ENCODE measurements at places on chromosomes 7 and 10. TPM values are rescaled to one million over a fixed set of nuclear protein-coding genes. Genes with fewer than 3 reads are reported as not detected.

DNA sequence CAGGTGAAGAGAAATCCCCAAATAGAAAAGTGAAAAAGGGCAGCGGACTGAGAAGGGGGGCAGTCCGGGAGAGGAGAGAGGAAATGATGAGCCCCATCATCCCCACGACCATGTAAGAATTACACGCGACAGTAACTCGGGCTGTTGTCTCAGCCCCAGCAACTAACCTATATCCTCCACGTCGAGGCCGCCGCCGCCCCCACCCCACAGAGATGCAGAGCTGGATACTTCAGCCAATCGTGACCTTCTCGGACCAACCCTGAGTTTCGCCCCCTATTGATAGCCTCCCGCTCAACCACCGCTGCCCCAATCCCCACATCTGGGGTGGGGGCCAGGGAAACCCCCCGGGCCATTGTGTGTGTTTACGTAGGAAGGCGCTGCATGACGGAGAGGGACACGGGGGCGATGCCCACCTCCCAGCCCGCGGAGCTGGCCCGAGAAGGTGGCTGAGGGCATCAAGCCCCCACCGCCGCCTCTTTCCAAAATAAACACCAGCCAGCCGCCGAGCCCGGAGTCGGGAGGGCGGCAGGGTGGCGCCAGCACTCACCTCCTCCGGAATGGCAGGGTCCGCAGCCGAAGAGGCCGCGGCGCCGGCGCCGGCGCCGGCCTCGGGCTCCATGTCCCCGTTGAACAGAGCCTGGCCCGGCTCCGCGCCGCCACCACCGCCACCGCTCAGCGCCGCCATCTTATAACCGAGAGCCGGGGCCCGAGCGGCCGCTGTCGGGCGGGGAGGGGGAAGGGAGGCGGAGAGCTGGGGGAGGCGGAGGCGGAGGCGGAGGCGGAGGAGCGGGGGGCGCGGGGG is 509 bp downstream of the BRAF start:
- H3K27ac ChIP-seq, result peak overlapping the region; percentile 99
- peak overlapping the region; percentile 92 for H3K4me3 ChIP-seq
- H3K27me3 ChIP-seq, result no peaks in the 10 kb centered on the region
- H3K4me1 ChIP-seq, result peaks cover 36% of the 10 kb centered on the region
- no peaks in the 10 kb centered on the region for H3K36me3 ChIP-seq

- no peaks in the 10 kb centered on the region for H3K36me3 ChIP-seq
- H3K27me3 ChIP-seq, result no peaks in the 10 kb centered on the region
- DNase-seq, result no peak
- H3K4me3 ChIP-seq, result no peak overlapping the region
- peaks cover 46% of the 10 kb centered on the region for H3K4me1 ChIP-seq
These were observed 60.9 kb downstream of the GRB10 start for GRCh38 chr7:50721661-50722259.

GRCh38 chr10:103980288-103980906 is 13.5 kb downstream of the SLK start:
- H3K27ac ChIP-seq, result no peak overlapping the region
- H3K4me1 ChIP-seq, result peaks cover 45% of the 10 kb centered on the region

GRCh38 chr7:106076537-106076936 is 35.6 kb downstream of the SYPL1 start:
- no peaks in the 10 kb centered on the region for H3K27me3 ChIP-seq
- no peak overlapping the region for H3K27ac ChIP-seq
- no peak for DNase-seq
- H3K4me3 ChIP-seq, result no peak overlapping the region
- H3K36me3 ChIP-seq, result no peaks in the 10 kb centered on the region

GRCh38 chr7:80095545-80095944 is 39.1 kb upstream of the GNAI1 start:
- H3K4me1 ChIP-seq, result no peaks in the 10 kb centered on the region
- H3K27ac ChIP-seq, result no peak overlapping the region
- no peaks in the 10 kb centered on the region for H3K27me3 ChIP-seq
- DNase-seq, result no peak
- no peak overlapping the region for H3K4me3 ChIP-seq

DNA sequence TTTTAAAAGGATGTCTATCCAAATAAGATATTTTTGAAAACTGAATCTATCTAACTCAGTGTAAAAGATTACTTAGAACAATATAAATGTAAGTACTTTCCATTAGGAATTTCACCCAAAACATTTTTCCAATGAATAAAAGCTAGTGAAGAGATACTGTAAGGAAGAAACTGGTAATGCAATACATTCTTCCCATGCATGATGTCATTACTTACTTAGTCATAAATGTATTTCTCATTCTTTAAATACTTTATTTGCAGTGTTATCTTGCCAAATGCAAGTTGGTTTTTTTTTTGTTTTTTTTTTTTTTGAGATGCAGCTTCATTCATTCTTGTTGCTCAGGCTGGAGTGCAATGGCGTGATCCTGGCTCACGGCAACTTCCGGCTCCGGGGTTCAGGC is 265.6 kb downstream of the PHF14 start:
- no peaks in the 10 kb centered on the region for H3K4me1 ChIP-seq
- no peaks in the 10 kb centered on the region for H3K27me3 ChIP-seq
- no peak overlapping the region for H3K27ac ChIP-seq

- H3K4me1 ChIP-seq, result peaks cover 6% of the 10 kb centered on the region
- no peaks in the 10 kb centered on the region for H3K36me3 ChIP-seq
- no peak overlapping the region for H3K4me3 ChIP-seq
- DNase-seq, result no peak
These were observed 249.7 kb upstream of the PTN start for GRCh38 chr7:137593115-137593711.

DNA sequence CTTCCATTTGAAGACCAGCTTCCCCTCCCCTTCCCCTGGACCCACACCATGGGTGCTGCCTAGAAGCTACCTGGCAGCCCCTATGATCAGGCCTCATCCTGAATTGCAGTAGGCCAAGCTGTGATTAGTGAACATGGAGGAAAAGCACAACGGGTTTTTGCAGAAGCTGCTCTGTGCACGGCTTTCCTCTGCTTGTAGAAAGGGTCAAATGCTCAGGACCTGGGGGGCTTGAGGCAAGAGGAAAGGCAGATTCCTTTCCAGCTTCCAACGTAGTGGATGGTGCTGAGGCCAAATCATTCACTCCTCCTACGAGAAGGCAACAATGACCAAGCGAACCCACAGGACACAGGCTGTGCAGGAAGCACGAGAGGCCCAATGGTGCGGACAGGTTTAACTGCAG is 410.3 kb upstream of the SHH start:
- H3K27ac ChIP-seq, result no peak overlapping the region
- H3K4me1 ChIP-seq, result no peaks in the 10 kb centered on the region
- DNase-seq, result no peak

DNA sequence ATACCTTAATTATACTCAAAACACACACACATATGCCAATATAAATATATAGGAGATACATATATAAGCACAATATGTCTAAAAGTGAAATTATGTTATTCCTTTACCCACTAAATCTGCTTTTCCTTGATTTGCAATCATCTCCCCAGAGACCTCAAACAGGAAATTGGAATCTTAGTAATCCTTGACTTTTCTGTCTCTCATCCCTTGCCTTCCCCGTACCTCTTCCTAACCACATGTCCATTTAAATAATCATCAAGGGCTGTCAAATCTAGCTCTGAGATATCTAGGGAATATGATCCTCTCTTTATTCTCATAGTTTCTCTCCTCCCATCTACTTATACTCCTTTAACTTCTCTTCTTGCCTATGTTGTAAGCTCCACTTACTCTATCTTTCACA is 336.6 kb downstream of the HGF start:
- no peaks in the 10 kb centered on the region for H3K27me3 ChIP-seq
- DNase-seq, result no peak
- no peaks in the 10 kb centered on the region for H3K4me1 ChIP-seq
- H3K36me3 ChIP-seq, result no peaks in the 10 kb centered on the region
- H3K4me3 ChIP-seq, result no peak overlapping the region

GRCh38 chr7:104123786-104124185 is 84.0 kb downstream of the ORC5 start:
- no peaks in the 10 kb centered on the region for H3K4me1 ChIP-seq
- no peak overlapping the region for H3K4me3 ChIP-seq
- no peaks in the 10 kb centered on the region for H3K27me3 ChIP-seq
- peaks cover 25% of the 10 kb centered on the region for H3K36me3 ChIP-seq
- no peak for DNase-seq
- no peak overlapping the region for H3K27ac ChIP-seq

GRCh38 chr10:3499120-3499519 is 285.9 kb downstream of the KLF6 start:
- no peaks in the 10 kb centered on the region for H3K4me1 ChIP-seq
- H3K27ac ChIP-seq, result peak overlapping the region; percentile 5
- no peak for DNase-seq
- H3K36me3 ChIP-seq, result no peaks in the 10 kb centered on the region

GRCh38 chr10:86165666-86166065 is 200.9 kb downstream of the GRID1 start:
- H3K4me1 ChIP-seq, result no peaks in the 10 kb centered on the region
- H3K27ac ChIP-seq, result no peak overlapping the region
- no peaks in the 10 kb centered on the region for H3K36me3 ChIP-seq
- DNase-seq, result no peak

GRCh38 chr7:139799586-139799985 is 21.8 kb upstream of the HIPK2 start:
- no peaks in the 10 kb centered on the region for H3K36me3 ChIP-seq
- no peaks in the 10 kb centered on the region for H3K4me1 ChIP-seq
- no peaks in the 10 kb centered on the region for H3K27me3 ChIP-seq
- H3K4me3 ChIP-seq, result no peak overlapping the region
- no peak overlapping the region for H3K27ac ChIP-seq

DNA sequence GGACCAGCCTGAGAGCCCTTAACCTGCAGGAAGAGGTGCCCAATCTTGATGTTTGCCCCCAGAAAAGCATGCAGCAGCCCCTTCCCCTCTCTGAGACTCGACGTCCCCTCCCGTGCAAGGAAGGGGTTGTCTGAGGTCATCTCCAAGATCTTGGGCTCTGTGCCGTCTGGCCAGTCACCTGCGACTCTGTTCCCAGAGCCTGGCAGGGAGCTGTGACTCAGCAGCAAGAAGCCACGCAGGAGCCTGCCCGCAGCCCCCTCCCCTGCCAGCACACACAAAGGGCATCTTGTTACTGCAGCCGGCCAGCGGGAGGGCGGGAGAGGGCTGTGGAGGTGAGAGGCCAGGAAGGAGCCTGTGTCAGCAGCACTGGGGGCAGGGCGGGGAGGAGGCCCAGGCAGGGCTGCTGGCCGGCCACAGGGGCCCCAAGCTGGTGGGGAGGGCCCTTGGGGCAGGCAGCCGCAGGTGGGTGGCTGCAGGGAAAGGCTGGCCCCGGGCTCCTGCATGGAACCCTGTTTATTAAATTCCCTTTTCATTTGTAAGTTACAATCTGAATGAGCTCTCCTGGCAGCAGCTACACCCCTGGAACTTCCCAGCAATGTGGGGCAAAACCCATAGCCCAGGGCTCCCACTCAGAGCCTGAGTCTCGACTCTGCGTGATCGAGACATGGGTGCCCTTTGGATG is 103.7 kb upstream of the ZMIZ1 start:
- no peaks in the 10 kb centered on the region for H3K27me3 ChIP-seq
- H3K4me1 ChIP-seq, result peaks cover 32% of the 10 kb centered on the region
- H3K4me3 ChIP-seq, result no peak overlapping the region
- no peaks in the 10 kb centered on the region for H3K36me3 ChIP-seq
- no peak overlapping the region for H3K27ac ChIP-seq

DNA sequence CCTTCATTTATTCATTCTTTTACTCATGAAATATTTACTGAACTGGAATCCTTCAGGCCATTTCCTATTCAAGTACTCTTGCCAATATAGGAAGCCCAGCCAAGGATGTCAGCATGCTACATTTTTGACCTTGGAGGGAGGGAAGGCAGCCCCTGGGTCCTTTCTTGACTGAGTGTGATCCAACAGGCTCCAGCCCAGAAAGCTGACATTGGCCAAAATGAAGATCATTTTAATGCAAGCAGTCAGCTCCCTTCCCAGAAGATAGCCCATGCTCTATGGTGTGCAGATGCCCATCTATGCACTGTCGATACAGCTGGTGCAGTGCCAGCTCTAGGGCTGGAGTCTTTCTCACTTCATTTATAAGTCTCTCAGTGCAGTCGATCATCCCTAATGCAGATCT is 646.0 kb downstream of the KCNMA1 start:
- no peak overlapping the region for H3K27ac ChIP-seq
- peaks cover 12% of the 10 kb centered on the region for H3K4me1 ChIP-seq
- H3K36me3 ChIP-seq, result no peaks in the 10 kb centered on the region
- H3K4me3 ChIP-seq, result no peak overlapping the region
- H3K27me3 ChIP-seq, result no peaks in the 10 kb centered on the region

GRCh38 chr7:30139836-30140384 is 5.1 kb downstream of the MTURN start:
- peak overlapping the region; percentile 56 for H3K27ac ChIP-seq
- no peaks in the 10 kb centered on the region for H3K36me3 ChIP-seq

- H3K36me3 ChIP-seq, result no peaks in the 10 kb centered on the region
- DNase-seq, result no peak
- no peaks in the 10 kb centered on the region for H3K4me1 ChIP-seq
These were observed 24.1 kb upstream of the GGCT start for GRCh38 chr7:30528779-30529178.

DNA sequence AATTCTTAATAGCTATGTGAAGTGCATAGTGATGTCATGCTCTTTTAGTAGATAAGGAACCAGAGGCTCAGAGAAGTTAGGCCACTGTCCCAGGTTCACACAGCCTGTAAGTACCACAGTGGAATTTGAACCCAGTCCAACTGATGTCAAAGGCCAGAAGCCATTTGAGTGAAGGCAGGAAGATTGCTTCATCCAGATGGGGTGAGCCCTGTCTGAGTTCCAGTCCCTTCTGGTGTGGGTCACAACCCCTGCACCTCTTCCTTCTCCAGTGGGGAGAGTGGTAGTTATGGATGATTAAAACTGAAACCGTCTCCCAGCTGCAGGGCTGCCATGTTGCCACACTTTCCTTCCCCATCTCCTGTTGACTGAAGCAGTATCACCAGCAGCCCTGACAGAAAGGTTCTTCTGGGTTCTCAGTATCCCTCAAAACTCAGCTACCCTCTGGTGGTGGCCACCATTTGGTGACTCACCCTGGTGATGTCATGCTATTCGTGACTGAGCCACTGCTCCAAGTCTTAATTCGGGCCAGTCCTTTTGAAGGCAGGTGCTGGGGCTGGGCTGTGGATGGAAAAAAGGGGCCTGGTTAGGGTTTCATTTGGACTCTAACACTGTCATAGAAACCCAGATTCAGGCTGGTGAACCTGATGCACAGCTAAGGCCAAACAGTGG is 1.5 kb upstream of the C10orf95 start:
- peak overlapping the region; percentile 76 for H3K27ac ChIP-seq
- no peaks in the 10 kb centered on the region for H3K36me3 ChIP-seq
- no peak overlapping the region for H3K4me3 ChIP-seq
- peak; percentile 71 for DNase-seq
- no peaks in the 10 kb centered on the region for H3K27me3 ChIP-seq
- peaks cover 57% of the 10 kb centered on the region for H3K4me1 ChIP-seq

GRCh38 chr7:96114190-96114589 is 207.7 kb downstream of the SLC25A13 start:
- H3K4me3 ChIP-seq, result no peak overlapping the region
- no peak overlapping the region for H3K27ac ChIP-seq
- H3K27me3 ChIP-seq, result no peaks in the 10 kb centered on the region
- no peak for DNase-seq
- no peaks in the 10 kb centered on the region for H3K36me3 ChIP-seq
- H3K4me1 ChIP-seq, result no peaks in the 10 kb centered on the region

- no peaks in the 10 kb centered on the region for H3K27me3 ChIP-seq
- no peaks in the 10 kb centered on the region for H3K36me3 ChIP-seq
- H3K4me3 ChIP-seq, result no peak overlapping the region
- no peak overlapping the region for H3K27ac ChIP-seq
- no peaks in the 10 kb centered on the region for H3K4me1 ChIP-seq
These were observed 593.6 kb downstream of the GRM8 start for GRCh38 chr7:126659124-126659523.

SPAM1 gene
- total RNA-seq, result not detected

CLRN3 gene
- not detected for total RNA-seq

SCART1 gene
- 2.4 TPM for total RNA-seq

MMP21 gene
- total RNA-seq, result not detected

ZSWIM8 gene
- 125 TPM for total RNA-seq

ZNF735 gene
- total RNA-seq, result not detected

WIPF3 gene
- total RNA-seq, result 0.95 TPM

MNX1 gene
- total RNA-seq, result 0.74 TPM

GHRHR gene
- not detected for total RNA-seq
